ENCODE measurements at places on chromosomes 6 and 20. TPM values are rescaled to one million over a fixed set of nuclear protein-coding genes. Genes with fewer than 3 reads are reported as not detected.

DNA sequence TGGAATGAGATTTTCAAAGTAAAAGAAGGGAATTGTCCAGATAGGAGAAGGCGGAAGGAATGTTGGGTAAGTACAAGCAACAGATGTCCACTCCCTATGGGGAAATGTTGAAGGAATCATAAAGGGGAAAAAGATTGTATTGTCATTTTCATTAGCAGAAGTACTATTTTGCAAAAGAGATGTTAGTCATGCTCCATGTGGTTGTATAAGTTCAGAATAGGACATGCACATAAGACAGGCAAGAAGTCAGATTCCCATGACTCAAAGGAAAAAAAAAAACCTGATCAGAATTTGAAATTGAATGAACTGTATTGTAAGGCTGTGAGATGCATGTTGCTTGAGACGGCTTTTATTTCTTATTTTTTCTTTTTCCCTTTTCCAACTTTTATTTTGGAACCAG, 36.8 kb downstream of the GRM1 start:
- DNase-seq = no peak
- H3K4me3 ChIP-seq = no peak overlapping the region
- H3K27me3 ChIP-seq = no peaks in the 10 kb centered on the region
- H3K36me3 ChIP-seq = no peaks in the 10 kb centered on the region

DNA sequence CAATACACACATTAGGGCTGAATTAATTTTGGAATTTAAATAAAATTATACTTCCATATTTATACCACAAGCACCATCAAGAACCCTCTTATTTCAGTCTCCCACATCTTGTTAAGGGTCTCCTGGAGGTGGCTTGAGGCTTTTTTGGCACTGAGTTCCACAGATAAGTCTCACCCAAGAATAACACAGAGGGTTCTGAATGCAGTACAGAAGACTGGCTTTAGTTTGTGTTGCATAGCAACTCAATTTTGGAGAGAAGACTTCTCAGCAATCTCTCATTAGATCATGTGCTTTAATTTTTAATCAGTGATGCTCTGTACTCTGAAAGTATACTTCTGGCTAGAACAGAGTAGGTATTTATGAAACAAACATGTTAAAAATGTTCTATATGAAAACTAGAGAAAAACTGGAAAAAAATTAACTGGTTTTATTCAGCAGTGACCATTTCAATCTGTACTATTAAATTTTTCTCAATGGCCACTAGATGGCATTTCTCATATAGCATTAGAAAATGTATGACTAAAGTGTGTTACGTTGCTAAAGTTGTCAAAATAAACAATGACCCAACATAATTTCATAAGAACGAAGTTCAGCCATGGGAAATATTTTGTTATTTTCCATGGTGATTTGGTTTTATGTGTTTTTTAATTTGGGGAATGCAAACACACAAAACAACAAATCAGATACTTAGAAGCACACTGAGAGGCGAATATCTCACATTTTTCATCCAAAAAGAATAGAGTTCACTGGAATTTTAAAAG, 32.7 kb upstream of the MAP7 start:
- H3K4me3 ChIP-seq = no peak overlapping the region
- H3K27ac ChIP-seq = peak overlapping the region; percentile 66
- H3K4me1 ChIP-seq = peaks cover 25% of the 10 kb centered on the region
- no peaks in the 10 kb centered on the region for H3K27me3 ChIP-seq
- DNase-seq = no peak

GRCh38 chr6:154848580-154848979, 115.4 kb downstream of the SCAF8 start:
- DNase-seq = no peak
- peaks cover 12% of the 10 kb centered on the region for H3K4me1 ChIP-seq
- H3K4me3 ChIP-seq = no peak overlapping the region
- H3K27ac ChIP-seq = no peak overlapping the region

GRCh38 chr20:57633945-57634491, 13.8 kb upstream of the ZBP1 start:
- peaks cover 5% of the 10 kb centered on the region for H3K4me1 ChIP-seq
- H3K27ac ChIP-seq = no peak overlapping the region
- DNase-seq = no peak
- no peaks in the 10 kb centered on the region for H3K27me3 ChIP-seq

GRCh38 chr6:34858681-34859080, 29.2 kb downstream of the TAF11 start:
- H3K4me1 ChIP-seq = no peaks in the 10 kb centered on the region
- no peak overlapping the region for H3K27ac ChIP-seq
- H3K36me3 ChIP-seq = peaks cover 28% of the 10 kb centered on the region
- H3K4me3 ChIP-seq = no peak overlapping the region
- no peaks in the 10 kb centered on the region for H3K27me3 ChIP-seq
- no peak for DNase-seq

SLC22A1 gene
- total RNA-seq = 0.25 TPM

EPB41L2 gene
- total RNA-seq = 67.4 TPM

Data from PC-9 (cell line).